Hematopoietic multipotent progenitor cell treated with erythropoietin and hydrocortisone succinate and interleukin-3 and kit ligand, for 15 days (in vitro differentiated cells): ENCODE measurements at places on chromosomes 3 and 15.

GRCh38 chr15:74541494-74542165, 610 bp downstream of the ARID3B start:
- peak; percentile 47 for DNase-seq

DNA sequence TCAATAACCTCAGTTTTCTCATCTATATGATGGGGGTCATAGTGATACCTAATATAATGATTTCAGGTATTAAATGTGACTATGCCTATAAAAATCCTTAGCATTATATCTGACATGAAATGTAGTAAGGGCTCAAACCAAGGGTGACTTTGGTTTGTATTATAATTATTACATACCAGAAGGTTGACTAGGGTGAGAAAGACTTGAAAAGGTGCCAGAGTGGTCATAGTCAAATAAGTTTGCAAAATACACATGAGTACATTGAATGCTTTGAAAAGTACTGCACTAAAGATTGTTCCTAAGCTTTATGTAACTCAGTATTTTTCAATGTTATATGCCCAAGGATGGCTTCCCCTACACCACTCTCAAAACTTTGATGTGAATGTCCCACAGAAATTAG, 297.2 kb downstream of the ARPP21 start:
- no peak for DNase-seq

GRCh38 chr3:120796976-120797375, 54.4 kb downstream of the GTF2E1 start:
- DNase-seq: no peak

- no peak for DNase-seq
Observed at GRCh38 chr3:53589806-53590205, 95.4 kb downstream of the CACNA1D start.
